Activated CD8-positive, alpha-beta T cell treated with anti-CD3 and anti-CD28 coated beads, Interleukin-2, amount 10 ng/mL, durations not matched to agents 7 days and 5 days (primary cell): ENCODE measurements at places on chromosomes 4 and X.

GRCh38 chr4:39721788-39722187, 23.9 kb downstream of the UBE2K start:
- H3K36me3 ChIP-seq = peaks cover 33% of the 10 kb centered on the region
- peaks cover 42% of the 10 kb centered on the region for H3K4me1 ChIP-seq
- DNase-seq = no peak

DNA sequence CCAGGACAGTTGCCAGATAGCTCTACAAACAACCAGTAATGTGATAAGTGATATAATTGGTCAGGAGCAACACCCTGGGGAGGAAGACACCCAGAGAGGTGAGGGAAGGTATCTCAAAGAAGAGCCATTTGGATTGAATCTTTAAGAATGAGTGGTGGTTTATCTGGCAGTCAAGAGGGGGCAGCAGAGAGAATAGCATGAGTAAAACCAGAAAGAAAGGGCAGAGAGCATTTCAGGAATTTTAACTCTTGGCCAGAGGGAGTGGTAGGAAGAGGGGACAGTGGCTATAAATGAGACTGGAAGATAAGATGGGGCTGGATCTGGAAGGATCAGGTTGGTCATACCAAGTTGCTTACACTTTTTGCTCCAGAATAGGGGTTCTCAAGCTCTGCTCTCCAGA, 5.9 kb upstream of the SEPTIN6 start:
- no peak overlapping the region for H3K27ac ChIP-seq
- peaks cover 3% of the 10 kb centered on the region for H3K4me1 ChIP-seq
- H3K36me3 ChIP-seq = no peaks in the 10 kb centered on the region
- no peak overlapping the region for H3K4me3 ChIP-seq
- H3K27me3 ChIP-seq = no peaks in the 10 kb centered on the region

- H3K4me3 ChIP-seq = no peak overlapping the region
- no peaks in the 10 kb centered on the region for H3K27me3 ChIP-seq
- no peak overlapping the region for H3K27ac ChIP-seq
- no peaks in the 10 kb centered on the region for H3K36me3 ChIP-seq
Measured at GRCh38 chrX:9108054-9108453, 74.1 kb upstream of the FAM9B start.

DNA sequence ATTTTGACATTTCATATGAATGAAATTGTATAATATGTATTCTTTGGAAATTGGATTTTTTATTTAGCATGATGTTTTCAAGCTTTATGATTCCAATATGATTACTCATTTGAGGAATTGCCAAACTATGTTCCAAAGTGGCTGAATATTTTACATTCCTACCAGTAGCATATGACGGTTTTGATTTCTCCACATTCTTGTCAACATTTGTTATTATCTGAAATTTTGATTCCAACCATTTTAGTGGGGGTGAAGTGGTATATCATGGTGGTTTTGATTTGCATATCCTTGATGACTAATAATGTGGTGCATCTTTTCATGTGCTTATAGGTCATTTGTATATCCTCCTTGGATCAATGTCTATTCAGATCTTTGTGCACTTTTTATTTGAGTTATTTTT, 2.6 kb upstream of the BEX1 start:
- H3K27me3 ChIP-seq = peaks cover 2% of the 10 kb centered on the region
- no peak overlapping the region for H3K4me3 ChIP-seq
- no peak overlapping the region for H3K27ac ChIP-seq
- DNase-seq = no peak
- H3K4me1 ChIP-seq = no peaks in the 10 kb centered on the region

DNA sequence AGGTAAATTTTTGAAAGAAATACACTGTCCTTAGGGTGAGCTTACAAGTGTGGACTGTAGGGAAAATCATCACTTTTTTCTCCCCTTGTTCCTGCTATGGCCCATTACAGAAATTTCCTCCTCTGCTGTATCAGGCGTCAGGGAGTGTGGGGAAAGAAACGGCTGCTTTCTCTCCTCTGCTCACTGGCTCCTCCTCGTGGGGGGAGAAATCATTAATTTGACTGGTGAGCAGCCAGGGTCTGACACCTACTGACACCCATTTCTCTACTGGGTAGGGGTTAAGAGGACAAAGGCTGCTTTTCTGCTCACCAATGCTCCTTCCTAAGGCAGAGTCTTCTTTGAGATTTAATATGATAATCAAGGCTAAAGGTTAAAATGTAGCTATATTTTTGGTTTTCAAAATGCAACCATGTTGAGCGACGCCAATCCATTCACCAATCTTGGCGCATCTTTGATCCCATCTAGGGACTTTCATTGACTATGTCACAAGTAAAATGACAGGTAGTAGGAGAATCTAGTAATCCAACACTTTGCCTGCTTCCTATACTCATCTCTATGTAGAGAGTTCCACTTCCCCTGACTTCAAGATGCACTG, 25.1 kb downstream of the SETD7 start:
- peak; percentile 71 for DNase-seq
- peaks cover 12% of the 10 kb centered on the region for H3K36me3 ChIP-seq
- H3K4me3 ChIP-seq = no peak overlapping the region
- no peak overlapping the region for H3K27ac ChIP-seq
- no peaks in the 10 kb centered on the region for H3K27me3 ChIP-seq
- H3K4me1 ChIP-seq = peaks cover 11% of the 10 kb centered on the region
